RWPE2 (cell line): ENCODE measurements at places on chromosomes 3 and 15.

- no peak overlapping the region for H3K4me3 ChIP-seq
- no peaks in the 10 kb centered on the region for H3K27me3 ChIP-seq
- no peak overlapping the region for H3K27ac ChIP-seq
- H3K36me3 ChIP-seq, result no peaks in the 10 kb centered on the region
- DNase-seq, result no peak
Measured at GRCh38 chr15:85780225-85780985, 14.3 kb downstream of the KLHL25 start.

DNA sequence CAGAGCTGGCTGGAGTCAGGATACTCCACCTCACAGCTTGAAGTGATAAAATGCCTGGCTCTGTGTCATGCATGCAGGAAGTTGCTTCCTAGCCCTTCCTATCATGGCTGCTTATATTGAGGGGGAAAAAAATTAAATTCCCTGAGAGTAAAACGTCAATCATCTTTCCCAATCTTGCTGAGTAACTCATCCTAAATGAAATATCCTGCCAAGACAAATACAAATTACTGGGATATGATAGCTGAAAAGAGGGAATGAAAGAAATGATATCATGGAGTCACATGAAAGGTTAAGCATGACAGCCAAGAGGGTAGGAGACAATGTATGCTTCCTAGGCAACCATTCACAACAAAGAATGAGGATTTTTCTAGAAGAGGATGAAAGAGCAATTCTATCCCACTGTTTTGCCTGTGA lies 110.6 kb downstream of the ABI3BP start:
- H3K4me1 ChIP-seq, result peaks cover 17% of the 10 kb centered on the region
- no peak overlapping the region for H3K4me3 ChIP-seq
- no peaks in the 10 kb centered on the region for H3K27me3 ChIP-seq

GRCh38 chr3:174931473-174932353 lies 72.6 kb downstream of the NAALADL2 start:
- no peaks in the 10 kb centered on the region for H3K4me1 ChIP-seq
- no peak overlapping the region for H3K27ac ChIP-seq
- no peak overlapping the region for H3K4me3 ChIP-seq
- DNase-seq, result no peak
- H3K36me3 ChIP-seq, result no peaks in the 10 kb centered on the region

DNA sequence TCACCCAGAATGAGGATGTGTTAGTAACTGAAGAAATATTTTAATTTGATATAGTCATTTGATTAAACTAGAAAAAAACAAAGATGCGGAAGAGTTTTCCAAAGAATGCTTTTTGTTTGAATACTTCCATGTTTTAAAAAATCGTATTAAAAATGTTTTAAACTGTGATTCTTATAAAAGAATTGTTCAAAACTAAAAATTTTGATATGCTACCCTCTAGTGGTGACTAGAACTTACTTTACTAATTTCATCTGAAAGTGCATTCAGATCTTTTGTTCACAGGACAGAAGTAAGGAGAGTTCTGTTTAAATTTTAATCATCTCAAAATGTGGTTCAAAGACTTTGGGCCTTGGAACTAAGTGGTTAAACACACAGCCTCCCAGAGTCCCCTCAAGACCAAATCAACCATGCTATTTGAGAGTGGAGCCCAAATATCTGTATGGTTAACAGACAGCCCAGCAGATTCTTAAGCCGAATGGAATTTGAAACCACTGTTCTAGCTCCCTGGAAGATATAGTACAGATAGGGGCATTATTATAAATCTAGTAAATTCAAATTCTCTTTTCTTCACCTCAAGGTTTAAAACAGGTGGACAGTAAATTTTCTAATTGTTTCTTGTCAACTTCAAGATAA lies 45.2 kb upstream of the SYNPR start:
- H3K36me3 ChIP-seq, result no peaks in the 10 kb centered on the region
- no peak overlapping the region for H3K4me3 ChIP-seq
- H3K27ac ChIP-seq, result no peak overlapping the region

DNA sequence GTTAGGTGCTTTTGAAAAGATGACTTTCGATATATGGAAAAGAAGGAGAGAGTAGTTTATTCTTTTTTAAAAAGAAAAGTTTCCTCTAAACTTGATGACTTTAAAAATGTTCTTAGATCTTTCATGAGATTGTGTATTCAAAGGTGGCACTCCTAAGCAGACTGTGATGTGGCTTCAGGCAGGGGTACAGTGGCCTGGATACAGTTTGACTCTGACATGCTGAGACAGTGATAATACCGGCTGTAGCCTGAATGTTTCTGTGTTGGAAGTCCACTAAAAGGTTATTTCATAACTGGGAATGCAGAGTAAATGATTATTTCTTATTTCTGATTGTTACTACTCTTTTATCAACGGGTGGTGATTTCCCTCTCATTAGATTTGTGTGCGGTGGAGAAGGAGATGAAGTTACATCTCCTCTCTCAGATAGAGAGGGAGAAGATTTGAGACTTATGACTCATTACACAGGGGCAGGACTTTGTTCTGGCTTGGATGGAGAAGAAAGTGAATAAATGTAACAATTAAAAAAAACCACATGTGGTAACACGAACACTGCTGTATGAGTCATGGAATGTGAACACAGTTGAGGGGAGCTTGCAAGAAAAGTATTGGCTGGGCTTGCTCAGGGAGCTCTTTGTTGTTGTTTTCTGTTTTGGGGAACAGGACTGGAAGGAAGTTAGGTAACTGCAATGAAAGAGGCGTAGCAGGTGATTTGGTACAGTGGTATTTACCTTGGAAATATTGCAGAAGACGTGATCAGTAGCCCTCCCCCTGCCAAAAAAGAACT lies 21.6 kb downstream of the SPTSSB start:
- H3K36me3 ChIP-seq, result no peaks in the 10 kb centered on the region
- H3K4me3 ChIP-seq, result no peak overlapping the region
- peak; percentile 73 for DNase-seq
- peak overlapping the region; percentile 24 for H3K27ac ChIP-seq
- no peaks in the 10 kb centered on the region for H3K27me3 ChIP-seq

DNA sequence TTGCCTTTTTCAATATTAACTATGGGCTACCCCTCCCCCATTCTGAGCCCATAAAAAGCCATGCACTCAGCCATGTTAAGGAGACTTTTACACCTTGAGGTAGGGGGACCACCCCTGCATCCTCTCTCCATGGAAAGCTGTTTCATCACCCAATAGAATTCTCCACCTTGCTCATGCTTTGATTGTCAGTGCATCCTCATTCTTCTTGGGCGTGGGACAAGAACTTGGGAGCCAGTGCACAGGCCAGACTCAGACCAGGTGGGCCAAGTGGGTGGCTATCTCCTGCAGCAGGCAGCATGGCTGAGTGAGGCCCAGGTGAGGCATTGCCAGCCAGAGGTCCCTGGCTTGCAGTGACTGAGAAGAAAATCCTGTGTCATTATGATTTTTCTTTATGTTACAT lies 357.4 kb upstream of the CDIN1 start:
- DNase-seq, result no peak
- no peaks in the 10 kb centered on the region for H3K36me3 ChIP-seq
- H3K4me3 ChIP-seq, result no peak overlapping the region
- H3K4me1 ChIP-seq, result no peaks in the 10 kb centered on the region
- H3K27ac ChIP-seq, result no peak overlapping the region
- H3K27me3 ChIP-seq, result no peaks in the 10 kb centered on the region

DNA sequence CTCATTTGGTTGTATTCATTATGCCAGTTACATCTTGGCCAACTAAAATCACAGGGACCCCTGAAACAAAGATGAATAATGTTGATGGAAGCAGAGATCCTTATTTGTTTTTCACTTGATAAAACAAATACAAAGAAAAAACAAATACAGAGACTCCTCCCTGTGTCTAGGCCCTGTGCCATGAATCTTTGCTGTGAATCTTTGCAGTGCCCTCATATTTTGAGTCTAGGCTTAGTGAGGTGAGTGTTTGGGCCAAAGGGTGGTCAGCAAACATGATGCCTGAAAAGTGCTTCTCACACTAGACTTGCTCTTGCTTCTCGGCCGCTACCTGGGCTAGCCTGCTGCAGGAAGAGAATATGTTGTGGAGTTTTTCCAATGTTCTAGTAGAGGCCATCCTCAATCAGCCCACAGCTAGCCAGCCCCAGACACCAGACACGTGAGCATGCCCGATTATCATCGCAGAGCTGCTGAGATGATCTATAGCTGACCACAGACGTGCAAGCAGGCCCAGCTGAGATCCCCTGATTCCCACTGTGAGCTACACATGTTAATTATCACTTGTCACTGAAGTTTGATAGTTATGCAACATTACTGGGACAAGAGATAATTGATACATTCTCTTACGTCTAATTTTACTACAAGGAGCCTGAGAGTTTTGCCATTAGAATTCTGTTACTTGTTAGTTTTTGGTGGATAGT lies 191.4 kb downstream of the THRB start:
- DNase-seq, result no peak
- H3K27me3 ChIP-seq, result no peaks in the 10 kb centered on the region
- H3K27ac ChIP-seq, result no peak overlapping the region
- H3K4me3 ChIP-seq, result no peak overlapping the region
- H3K36me3 ChIP-seq, result no peaks in the 10 kb centered on the region
- H3K4me1 ChIP-seq, result peaks cover 24% of the 10 kb centered on the region

GRCh38 chr3:49434731-49435130 lies 5.6 kb upstream of the NICN1 start:
- no peaks in the 10 kb centered on the region for H3K36me3 ChIP-seq
- no peaks in the 10 kb centered on the region for H3K4me1 ChIP-seq
- H3K27ac ChIP-seq, result no peak overlapping the region

GRCh38 chr3:69540706-69541581 lies 155.1 kb upstream of the FRMD4B start:
- peak overlapping the region; percentile 81 for H3K4me3 ChIP-seq
- H3K4me1 ChIP-seq, result peaks cover 8% of the 10 kb centered on the region
- H3K36me3 ChIP-seq, result peaks cover 9% of the 10 kb centered on the region
- H3K27me3 ChIP-seq, result no peaks in the 10 kb centered on the region
- peak overlapping the region; percentile 97 for H3K27ac ChIP-seq

- H3K4me1 ChIP-seq, result no peaks in the 10 kb centered on the region
- no peaks in the 10 kb centered on the region for H3K36me3 ChIP-seq
- no peak for DNase-seq
- H3K27me3 ChIP-seq, result no peaks in the 10 kb centered on the region
- H3K4me3 ChIP-seq, result no peak overlapping the region
Measured at GRCh38 chr15:100484443-100484842, 44.3 kb downstream of the CERS3 start.

GRCh38 chr15:61299075-61299763 lies 70.1 kb upstream of the RORA start:
- H3K27ac ChIP-seq, result no peak overlapping the region
- H3K27me3 ChIP-seq, result peaks cover 37% of the 10 kb centered on the region
- no peak overlapping the region for H3K4me3 ChIP-seq
- no peaks in the 10 kb centered on the region for H3K36me3 ChIP-seq

DNA sequence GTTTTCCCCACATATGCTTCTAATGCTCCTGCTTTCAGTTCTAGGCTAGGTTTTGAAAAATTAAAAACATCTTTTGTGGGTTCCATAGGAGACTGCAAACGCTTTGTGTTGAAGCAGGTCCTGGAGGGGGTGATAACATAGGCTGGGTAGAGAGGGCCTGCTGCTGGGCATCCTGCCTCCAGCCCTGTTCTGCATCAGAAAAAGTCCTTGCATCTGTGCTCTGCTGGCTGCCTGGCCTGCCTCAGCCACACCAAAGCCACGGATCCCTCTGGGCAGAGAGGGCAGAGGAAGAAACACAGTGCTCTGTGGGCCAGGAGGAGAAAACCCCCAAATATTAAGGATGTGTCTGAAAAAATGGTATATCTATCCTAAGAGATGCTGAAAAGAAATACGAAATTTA lies 3.9 kb upstream of the ARPP21 start:
- H3K27me3 ChIP-seq, result peaks cover 30% of the 10 kb centered on the region
- no peaks in the 10 kb centered on the region for H3K4me1 ChIP-seq
- no peak overlapping the region for H3K27ac ChIP-seq
- H3K36me3 ChIP-seq, result no peaks in the 10 kb centered on the region

- H3K4me1 ChIP-seq, result no peaks in the 10 kb centered on the region
- H3K27me3 ChIP-seq, result peaks cover 88% of the 10 kb centered on the region
- H3K36me3 ChIP-seq, result no peaks in the 10 kb centered on the region
- H3K27ac ChIP-seq, result no peak overlapping the region
- DNase-seq, result no peak
- peak overlapping the region; percentile 23 for H3K4me3 ChIP-seq
Measured at GRCh38 chr3:198079771-198080520, 119.9 kb downstream of the LMLN start.

DNA sequence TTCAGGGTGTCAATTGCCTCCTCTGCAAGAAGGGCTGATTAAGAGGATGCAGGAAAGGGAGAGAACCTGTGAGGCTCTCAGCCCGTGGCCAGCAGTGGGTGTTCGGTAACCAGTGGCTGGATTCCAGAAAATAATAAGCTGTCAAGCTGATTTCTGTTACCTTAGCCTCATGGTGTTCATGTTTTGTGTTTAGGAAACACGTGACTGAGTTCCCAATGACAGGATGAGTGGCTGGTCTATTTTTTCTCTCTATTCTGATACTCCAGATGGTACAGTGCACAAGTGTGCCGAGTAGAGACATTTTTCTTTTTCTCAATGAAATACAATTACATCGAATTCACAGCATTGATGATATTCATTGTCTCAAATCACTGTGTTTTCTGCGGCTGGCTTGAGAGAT lies 43.6 kb downstream of the EDEM1 start:
- H3K27me3 ChIP-seq, result no peaks in the 10 kb centered on the region
- H3K4me3 ChIP-seq, result no peak overlapping the region
- H3K27ac ChIP-seq, result no peak overlapping the region
- no peaks in the 10 kb centered on the region for H3K4me1 ChIP-seq

DNA sequence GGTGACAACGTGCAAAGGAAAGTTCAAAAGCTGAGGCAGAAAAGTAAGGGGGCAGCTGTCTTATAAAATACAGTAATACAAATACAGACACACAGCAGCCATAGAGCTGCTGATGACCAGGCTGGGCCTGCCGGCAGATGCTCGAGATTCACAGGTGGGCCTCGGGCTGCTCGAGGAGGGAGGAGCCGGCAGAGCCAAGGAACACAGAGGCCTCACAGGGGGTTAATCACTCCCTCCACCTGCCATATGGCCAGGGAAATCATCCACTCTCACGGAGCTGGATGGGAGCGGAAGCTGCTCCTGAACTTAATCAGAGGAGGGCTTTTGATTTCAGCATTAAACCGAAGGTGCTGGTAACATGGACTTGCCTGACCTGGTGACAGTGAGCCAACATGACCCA lies 29.6 kb upstream of the MGLL start:
- no peak for DNase-seq
- H3K27ac ChIP-seq, result no peak overlapping the region
- no peaks in the 10 kb centered on the region for H3K36me3 ChIP-seq
- no peaks in the 10 kb centered on the region for H3K4me1 ChIP-seq

- no peaks in the 10 kb centered on the region for H3K4me1 ChIP-seq
- H3K36me3 ChIP-seq, result no peaks in the 10 kb centered on the region
- DNase-seq, result no peak
- H3K27me3 ChIP-seq, result no peaks in the 10 kb centered on the region
- H3K27ac ChIP-seq, result no peak overlapping the region
- H3K4me3 ChIP-seq, result no peak overlapping the region
Measured at GRCh38 chr3:13385373-13385965, 34.7 kb downstream of the NUP210 start.

DNA sequence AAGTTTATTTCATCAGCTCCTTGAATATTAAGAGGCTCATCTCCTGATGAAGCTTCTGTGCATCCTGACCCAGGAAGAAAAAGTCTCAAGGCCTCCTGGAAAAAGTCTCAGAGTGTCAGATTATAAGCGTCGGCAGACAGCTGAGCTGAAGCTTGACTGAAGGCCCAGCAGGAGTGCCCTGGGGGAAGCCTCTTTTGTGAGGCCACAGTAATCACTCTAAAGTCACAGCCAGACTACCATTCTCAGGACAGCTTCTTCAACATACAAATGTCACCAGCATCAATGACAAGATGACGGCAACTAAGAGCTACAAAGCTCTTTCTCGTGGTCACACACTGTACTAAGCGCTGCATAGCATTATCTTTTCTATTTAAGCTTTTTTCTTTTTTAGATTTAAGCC lies 72.7 kb upstream of the LRRN1 start:
- H3K4me3 ChIP-seq, result no peak overlapping the region
- no peaks in the 10 kb centered on the region for H3K27me3 ChIP-seq
- no peak for DNase-seq
- no peaks in the 10 kb centered on the region for H3K4me1 ChIP-seq
- no peaks in the 10 kb centered on the region for H3K36me3 ChIP-seq
- H3K27ac ChIP-seq, result no peak overlapping the region
